ENCODE measurements at places on chromosomes 3 and 15.
A peak's percentile ranks its signal among the peaks of the same experiment; 100 is the strongest.

GRCh38 chr3:115239717-115240116 is 92.6 kb upstream of the ZBTB20 start:
- no peak for DNase-seq

DNA sequence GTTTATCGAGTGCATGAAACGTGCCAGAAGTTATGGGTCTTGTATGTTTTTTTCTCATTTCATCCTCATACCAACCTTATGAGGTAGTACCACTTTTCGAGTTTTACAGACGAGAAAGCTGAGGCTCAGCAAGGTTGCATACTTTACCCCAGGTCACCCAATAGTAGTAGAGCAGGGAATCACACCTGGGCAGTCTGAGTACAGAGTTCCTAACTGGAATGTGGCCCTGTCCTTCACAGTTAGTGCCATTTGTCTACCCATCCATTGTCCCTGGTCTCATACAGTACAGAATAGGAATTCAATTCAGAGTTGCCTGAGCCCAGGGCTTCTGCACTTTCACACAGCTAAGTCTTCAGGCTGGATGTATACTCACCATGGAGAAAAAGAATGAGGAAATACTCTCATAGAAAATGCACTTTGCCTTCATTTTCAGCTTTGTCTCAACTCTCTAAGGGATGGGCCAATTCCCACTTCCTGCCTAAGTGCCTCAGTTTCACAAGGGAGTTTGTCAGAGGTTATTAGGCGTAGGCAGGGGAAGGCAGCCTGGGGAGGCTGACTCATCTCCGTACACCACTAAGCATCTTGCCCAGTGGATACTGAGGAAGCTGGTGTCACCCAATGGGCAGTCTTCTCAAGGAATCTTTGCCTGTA is 93.2 kb downstream of the TMEM212 start:
- DNase-seq = peak; percentile 96

GRCh38 chr3:123773681-123774431 is 110.3 kb downstream of the MYLK start:
- DNase-seq = no peak

DNA sequence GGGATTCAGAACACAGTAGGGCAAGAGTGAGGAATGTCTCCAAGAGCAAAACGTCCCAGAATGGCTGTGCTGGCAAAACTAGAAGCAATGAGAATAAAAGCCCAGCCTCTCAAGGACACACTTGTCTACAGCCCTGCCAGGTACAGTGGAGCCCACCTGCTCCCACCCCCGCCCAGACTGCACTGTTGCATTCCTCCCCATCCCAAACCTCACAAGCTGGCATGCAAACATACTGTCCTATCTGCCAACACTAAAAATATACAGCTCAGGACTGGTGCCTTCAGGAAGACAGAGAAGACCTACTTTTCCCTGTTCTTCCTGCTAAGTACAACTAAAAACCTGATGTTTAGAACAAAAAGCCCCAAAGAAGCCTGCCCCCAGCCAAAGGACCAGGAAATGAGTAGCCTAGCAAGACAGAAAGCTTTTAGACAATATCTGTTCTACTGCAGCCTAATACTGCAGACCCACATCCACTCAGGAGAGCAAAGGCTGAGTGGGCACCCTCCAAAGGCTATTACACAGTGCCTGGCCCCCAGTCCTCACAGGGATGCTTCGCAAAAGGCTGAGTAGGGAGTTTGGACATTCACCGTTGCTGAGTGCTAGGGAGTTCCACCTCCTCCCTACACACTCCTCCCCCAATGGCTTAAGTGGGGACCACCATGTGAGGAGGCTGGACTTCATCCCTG is 13.5 kb downstream of the OCA2 start:
- DNase-seq = no peak

DNA sequence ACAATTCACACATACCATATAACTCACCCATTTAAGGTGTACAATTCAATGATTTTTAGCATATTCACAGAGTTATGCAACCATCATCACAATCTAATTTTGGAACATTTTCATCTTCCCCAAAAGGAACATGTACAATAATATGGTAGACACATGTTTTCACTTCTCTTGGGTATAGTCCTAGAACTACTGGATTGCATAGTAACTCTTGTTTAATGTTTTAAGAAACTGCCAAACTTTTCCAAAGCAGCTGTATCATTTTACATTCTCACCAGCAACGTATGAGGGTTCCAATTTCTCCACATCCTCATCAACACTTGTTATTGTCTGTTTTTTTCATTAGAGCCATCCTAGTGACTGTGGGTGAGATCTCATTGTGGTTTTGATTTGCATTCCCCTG is 14.3 kb downstream of the BNC1 start:
- DNase-seq = no peak

- DNase-seq = no peak
Observed at GRCh38 chr3:134392336-134392983, 18.2 kb upstream of the AMOTL2 start.

- DNase-seq = peak; percentile 49
Observed at GRCh38 chr3:187150599-187150998, 11.3 kb upstream of the RPL39L start.

DNA sequence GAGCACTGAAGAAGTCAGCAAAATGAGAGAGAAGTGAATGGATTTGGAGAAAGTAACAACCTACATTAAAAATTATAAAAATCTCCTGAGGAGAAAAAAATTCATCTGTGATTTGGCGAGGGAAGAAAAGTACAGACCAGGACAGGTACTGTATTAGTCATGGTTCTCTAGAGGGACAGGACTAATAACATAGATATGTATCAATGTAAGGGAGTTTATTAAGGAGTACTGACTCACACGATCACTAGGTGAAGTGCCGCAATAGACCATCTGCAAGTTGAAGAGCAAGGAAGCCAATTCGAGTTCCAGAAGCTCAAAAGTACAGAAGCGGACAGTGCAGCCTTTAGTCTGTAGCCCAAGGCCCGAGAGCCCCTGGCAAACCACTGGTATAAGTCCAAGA is 1004.4 kb upstream of the ALCAM start:
- no peak for DNase-seq

- no peak for DNase-seq
Observed at GRCh38 chr3:117856354-117856753, 1146.8 kb downstream of the TUSC7 start.

GRCh38 chr3:123728014-123728413 is 143.2 kb upstream of the HACD2 start:
- no peak for DNase-seq

GRCh38 chr3:54374214-54374852 is 252.0 kb downstream of the CACNA2D3 start:
- DNase-seq = peak; percentile 24

- DNase-seq = no peak
Observed at GRCh38 chr3:128054367-128054766, 2.1 kb downstream of the SEC61A1 start.

DNA sequence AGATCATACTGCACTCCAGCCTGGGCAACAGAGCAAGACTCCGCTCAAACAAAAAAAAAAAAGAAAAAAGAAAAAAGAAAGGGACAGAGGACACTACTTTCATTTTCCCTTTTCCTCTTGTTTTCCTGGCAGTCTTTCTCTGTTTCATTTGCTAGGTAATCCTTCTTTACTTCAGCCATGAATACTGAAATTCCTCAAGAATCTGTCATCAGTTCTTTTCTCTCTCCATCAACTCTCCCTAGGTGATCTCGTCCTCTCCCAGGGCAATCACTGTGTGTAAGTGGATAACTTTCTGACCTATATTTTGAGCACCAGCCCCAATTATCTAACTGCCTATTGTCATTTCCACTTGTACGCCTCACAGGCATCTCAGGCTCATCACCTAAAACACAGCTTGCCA is 51.5 kb downstream of the TTC23 start:
- DNase-seq = no peak

DNA sequence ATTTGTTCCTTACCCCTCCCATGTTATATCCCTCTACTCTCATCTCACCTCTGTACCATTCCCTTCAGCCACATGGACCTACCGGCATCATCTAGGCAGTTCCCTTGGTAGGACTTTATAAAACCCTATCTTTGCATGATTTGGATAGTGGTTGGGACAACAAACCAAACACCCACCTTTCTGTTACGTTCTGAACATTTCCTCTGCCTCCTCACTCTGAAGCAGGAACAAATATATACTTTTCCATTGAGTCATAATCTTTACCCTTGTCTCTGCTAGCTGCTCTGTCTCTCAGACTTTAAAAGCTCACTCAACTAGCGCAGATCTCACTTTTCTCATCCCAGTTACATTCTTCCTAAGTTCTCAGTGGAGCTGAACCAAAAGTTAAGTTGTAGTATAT is 17.8 kb downstream of the UBXN7 start:
- no peak for DNase-seq

GRCh38 chr3:150469031-150469930 is 61.2 kb downstream of the TSC22D2 start:
- DNase-seq = peak; percentile 20

DNA sequence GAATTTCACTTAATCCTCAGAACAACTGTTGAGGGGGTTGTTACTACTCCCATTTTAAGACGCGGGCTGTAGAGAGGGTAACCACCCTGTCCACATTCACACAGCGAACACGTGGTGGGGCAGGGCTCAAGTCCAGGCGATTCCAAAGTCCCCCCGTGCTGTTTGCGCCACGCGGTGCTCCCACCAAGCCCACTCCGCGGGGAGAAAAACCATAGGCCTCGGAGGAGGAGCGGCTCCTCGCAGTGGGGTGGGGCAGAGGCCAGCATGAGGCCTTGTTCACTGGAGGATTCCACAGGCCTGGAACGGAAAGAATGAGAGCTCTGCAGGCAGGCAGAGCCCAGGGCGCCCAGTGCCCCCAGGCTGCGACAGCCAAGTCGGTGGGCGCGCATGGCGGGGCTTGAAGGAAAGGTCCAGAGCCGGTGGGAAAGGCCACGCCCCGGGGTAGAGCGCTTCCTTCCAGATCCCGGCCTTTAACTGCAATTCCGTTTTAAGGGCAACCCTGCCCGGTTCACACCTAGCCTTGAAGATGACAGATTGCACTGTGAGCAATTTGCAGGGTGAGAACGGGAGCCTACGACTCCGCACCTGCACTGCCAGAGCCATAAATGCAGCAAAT is 161.8 kb upstream of the TBL1XR1 start:
- DNase-seq = peak; percentile 60

DNA sequence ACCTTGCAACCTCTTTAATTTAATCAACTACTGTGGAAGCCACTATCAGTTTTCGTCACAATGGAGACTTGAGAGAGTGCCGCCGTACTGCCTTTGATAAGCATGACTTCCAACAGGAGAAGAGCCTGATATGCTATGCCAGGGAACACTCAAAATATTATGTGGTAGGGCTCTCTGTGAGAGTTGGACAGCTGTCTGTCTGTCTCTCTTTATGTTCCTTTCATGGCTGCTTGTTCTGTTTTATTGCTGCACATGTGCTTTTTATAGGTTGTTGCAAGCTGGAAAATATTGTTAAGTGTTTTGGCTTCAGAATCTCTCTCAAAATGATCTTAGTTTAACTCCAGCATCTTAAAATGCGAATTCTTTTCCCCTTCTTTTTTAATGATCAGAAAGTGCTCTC is 249.4 kb upstream of the RARB start:
- DNase-seq = no peak

- DNase-seq = no peak
Observed at GRCh38 chr3:115074502-115074901, 72.6 kb downstream of the ZBTB20 start.

- peak; percentile 72 for DNase-seq
Observed at GRCh38 chr15:73560501-73561117, 72.6 kb downstream of the NPTN start.

DNA sequence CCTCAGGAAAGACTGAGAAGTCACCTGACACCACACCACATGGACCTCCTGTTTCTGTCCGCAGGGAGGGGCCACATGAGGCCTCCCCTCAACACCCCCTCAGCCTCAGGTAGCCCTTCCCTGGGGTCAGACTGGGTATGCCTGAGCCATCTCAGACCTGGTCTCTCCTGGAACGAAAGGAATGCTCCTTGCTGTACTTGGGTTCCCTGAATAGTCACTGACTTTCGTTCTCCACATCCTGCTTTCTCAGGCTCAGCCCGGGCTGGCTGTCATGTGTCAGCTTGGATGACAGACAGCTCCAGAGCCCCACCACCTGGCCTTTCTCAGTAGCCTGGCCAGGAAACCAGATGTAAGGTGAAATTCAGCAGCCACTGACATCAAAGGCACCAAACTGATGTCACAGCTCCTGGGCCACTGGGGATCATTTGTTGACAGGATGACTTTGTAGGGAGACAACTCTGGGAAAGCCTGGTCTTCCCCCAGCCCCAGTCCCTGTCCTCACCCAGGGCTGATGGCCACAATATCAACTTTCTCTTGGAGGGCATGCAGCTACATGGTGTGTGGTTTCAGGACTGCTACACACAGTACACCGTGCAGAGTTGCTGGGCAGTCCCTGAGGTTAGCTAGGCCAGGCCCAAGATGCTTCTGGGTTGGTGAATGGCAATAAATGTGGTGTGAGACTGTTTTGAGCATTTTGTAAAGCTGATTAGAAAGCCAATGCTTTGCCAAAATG is 141.4 kb upstream of the MRPS22 start:
- peak; percentile 78 for DNase-seq

- no peak for DNase-seq
Observed at GRCh38 chr3:143952569-143953072, 19.0 kb upstream of the DIPK2A start.

GRCh38 chr3:28218071-28218916 is 23.1 kb upstream of the CMC1 start:
- no peak for DNase-seq

DNA sequence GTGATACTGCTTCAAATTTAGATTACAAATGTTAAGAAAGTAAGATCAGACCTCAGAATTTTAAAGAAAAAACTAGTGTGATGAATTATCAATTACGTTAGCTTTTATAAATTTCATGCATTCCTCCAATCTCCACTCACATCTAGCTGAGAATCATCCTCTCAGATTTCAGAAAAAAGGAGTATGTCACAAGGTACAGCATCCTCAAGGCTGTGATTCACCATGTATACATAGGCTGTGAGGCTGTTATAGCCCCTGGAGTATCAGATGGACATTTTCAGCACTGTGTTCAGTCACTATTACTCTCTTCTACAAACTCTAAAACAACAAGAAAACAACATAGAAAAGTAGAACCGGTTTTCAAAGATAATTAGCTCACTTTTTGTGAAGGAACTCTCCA is 214.4 kb downstream of the PCCB start:
- no peak for DNase-seq

DNA sequence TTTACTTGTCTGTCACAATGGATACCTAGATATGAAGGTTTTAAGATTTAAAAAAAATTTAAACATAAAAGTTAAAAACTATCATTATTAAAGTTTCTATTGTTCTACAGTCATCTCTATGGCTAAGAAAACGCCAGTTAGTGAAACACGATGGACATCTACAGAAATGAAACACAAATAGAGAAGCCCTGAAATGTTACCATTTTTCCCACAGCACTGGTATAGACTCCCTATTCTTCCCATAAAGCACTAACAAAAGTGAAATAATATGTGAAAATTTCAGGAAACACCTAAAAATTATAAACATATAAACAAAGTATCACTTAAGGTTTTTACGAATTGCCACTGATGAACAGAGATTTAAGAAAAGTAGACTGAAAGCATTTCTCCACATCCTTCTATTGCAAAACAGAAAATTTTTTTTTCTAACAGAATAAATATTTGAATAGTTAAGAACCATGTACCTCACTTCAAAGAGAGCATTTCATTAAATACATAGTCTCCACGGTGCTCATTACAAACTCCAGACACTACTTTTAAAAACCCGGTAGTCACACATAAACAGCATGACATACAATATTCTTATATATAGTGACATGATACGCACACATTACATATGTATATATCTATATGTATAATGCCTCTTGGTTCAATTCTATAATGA is 7.1 kb upstream of the NEK10 start:
- DNase-seq = no peak

- DNase-seq = no peak
Observed at GRCh38 chr15:67142767-67143100, 77.3 kb downstream of the SMAD3 start.

- peak; percentile 6 for DNase-seq
Observed at GRCh38 chr3:39718674-39719595, 90.5 kb upstream of the MYRIP start.

Data from NB4 (cell line).